Left ventricle myocardium inferior (tissue), 1 donor: ENCODE measurements at places on chromosomes 5 and 9. TPM values are rescaled to one million over a fixed set of nuclear protein-coding genes. Genes with fewer than 3 reads are reported as not detected.

DNA sequence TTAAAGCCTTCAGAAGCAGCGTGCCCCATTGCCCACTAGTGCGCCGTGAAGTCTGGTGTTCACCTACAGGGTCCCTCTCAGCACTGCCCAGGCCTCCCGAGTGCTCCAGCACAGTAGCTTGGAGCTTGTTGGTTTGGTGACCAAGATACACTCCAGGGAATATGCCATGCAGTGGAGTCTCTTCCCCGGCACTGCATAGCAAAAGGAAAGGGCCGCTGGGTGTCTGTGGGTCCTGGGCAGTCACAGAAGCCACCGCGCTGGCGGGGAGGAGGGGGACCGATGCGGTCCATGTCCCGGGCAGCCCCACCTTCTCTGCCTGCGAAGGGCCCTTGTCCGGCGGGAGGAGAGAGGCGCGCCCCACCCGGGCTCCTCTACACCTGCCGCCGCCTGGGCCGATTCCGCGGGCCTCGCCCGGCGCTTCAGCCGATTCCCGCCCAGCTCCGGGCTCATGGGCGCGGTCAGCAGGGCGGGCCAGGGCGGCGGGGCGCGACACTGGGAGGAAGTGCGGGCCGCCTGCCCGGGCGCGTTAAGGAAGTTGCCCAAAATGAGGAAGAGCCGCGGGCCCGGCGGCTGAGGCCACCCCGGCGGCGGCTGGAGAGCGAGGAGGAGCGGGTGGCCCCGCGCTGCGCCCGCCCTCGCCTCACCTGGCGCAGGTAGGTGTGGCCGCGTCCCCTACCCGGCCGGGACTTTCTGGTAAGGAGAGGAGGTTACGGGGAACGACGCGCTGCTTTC lies at the start of gene SYK:
Gene SYK, plus strand, starts transcription at position 579 of the 732 bp plus-strand sequence. CDS start 42,080 bp downstream, outside the sequence.
- no peaks in the 10 kb centered on the region for H3K36me3 ChIP-seq
- peak within 1 kb of the TSS; percentile 59 for H3K4me3 ChIP-seq
- H3K27me3 ChIP-seq, result peaks cover 97% of the 10 kb centered on the region
- DNase-seq, result peak; percentile 60

Gene FCN1
- 2.9 TPM for total RNA-seq

GRCh38 chr5:59768152-59769040 lies 125.1 kb downstream of the PDE4D start:
- peaks cover 60% of the 10 kb centered on the region for H3K27me3 ChIP-seq
- peaks cover 36% of the 10 kb centered on the region for H3K4me1 ChIP-seq
- H3K4me3 ChIP-seq, result peak overlapping the region; percentile 71
- DNase-seq, result peak; percentile 25
- H3K36me3 ChIP-seq, result no peaks in the 10 kb centered on the region
- H3K27ac ChIP-seq, result peak overlapping the region; percentile 35

DNA sequence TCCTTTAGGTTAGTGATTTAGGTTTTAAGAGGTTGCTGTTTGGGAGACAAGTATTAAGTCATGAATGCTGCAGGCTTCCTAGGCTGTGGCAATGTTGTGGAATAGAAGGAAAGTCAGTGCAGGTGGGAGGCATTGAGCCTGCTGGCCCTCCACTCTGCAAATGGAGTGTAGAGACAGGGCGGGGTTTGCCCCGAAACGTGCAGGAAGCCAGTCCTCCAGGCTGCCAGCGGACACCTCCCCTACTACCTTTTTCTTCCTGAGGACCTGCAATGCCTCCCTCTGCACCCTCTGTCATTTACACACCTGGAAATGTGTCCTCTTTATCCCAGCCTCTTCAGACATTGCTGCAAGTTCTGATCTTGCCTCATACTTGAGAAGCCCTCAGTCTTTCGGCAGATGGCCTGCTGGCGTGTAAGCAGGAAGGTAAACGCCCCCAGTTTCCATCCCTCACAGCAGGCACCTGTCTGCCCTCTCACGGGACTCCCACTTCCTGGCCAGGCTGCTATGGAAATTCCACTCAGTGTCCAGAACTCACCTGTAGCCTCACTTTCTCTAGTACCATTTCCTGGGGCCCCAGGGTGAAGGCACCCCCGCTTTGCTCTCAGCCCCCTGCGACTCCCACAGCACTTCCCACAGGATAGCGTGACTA lies 81.6 kb upstream of the BOD1 start:
- no peak overlapping the region for H3K4me3 ChIP-seq
- no peak overlapping the region for H3K27ac ChIP-seq
- H3K4me1 ChIP-seq, result no peaks in the 10 kb centered on the region

- DNase-seq, result no peak
- no peak overlapping the region for H3K27ac ChIP-seq
These were observed 249.3 kb downstream of the CRB2 start for GRCh38 chr9:123605286-123605685.

DNA sequence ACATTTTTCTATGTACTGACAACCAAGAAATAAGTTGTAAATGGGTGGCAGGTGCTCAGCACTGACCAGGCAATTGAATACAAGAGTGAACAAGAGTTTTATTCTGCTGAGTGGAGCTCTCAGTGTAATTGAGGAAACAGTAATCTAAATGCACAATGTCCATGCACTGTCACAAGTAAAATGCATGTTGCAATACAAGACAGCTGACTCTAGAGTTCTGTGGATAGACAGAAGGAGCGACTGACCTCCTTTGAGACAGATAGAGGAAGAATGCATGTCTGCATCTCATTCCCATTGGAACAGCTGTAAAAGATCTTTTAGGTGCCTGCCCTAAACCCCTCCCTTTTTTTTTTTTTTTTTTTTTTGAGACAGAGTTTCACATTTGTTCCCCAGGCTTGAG lies 299.0 kb downstream of the FBXL7 start:
- H3K27ac ChIP-seq, result no peak overlapping the region
- DNase-seq, result no peak
- H3K4me3 ChIP-seq, result no peak overlapping the region
- no peaks in the 10 kb centered on the region for H3K36me3 ChIP-seq
- H3K4me1 ChIP-seq, result peaks cover 52% of the 10 kb centered on the region

Gene PCDHB5
- 2.3 TPM for total RNA-seq

DNA sequence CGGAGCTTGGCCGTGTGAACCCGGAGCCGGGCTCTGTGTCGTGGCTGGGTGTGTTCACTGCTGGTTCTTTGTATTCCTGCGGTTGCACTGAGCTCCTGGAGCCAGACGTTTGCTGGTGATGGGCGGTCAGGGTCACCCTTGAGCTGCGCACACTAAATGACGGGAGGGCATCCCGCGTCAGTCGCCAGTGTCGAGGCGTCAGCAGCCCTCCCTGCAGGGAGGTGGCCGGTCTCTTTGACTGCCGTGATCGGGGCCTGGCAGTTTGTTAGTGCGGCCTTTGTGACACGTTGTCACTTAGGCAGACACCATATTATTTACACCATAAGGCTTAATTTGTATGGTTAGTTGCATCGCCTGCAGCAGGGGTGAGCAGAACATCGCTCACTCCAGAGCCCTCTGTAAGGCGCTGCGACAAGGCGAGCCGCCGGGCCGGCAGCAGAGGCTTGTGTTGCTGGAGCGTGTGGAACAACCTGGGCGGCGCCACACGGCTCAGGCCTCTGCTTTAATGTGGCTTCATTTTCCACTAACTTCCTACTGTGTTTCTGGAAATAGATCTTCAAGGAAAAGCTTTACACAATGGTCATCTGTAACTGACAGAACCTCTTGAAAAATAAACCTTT lies 8.3 kb downstream of the NDUFS6 start:
- H3K4me1 ChIP-seq, result peaks cover 69% of the 10 kb centered on the region
- H3K27ac ChIP-seq, result no peak overlapping the region
- H3K27me3 ChIP-seq, result no peaks in the 10 kb centered on the region
- no peak overlapping the region for H3K4me3 ChIP-seq

Gene GABRA1
- not detected for total RNA-seq

GRCh38 chr9:18208166-18209059 lies 265.5 kb upstream of the ADAMTSL1 start:
- peaks cover 4% of the 10 kb centered on the region for H3K4me1 ChIP-seq
- H3K36me3 ChIP-seq, result no peaks in the 10 kb centered on the region
- no peak for DNase-seq
- H3K27ac ChIP-seq, result no peak overlapping the region
- H3K4me3 ChIP-seq, result no peak overlapping the region
